ENCODE measurements at places on chromosomes 4 and X.

GRCh38 chr4:110733901-110734300 is 111.0 kb upstream of the PITX2 start:
- no peak for DNase-seq

GRCh38 chr4:772118-772517 is 53.8 kb downstream of the CPLX1 start:
- no peak for DNase-seq

DNA sequence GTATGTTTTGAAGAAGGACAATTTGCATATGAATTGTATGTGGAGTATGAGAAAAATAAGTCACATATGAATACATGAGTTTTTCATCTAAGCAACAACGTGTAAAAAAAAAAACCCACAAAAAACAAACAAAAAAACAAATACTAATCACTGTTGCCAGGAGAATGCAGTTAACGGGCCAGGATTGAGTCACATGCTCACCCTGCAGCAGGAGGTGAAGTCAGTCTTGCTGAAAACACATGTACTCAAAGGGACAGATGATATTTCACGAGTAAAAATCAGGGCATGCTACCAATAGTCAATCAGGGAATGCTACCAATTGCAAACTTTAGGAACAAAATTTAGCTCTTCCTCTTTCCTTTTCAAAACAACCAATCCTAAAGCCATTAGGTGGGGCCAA is 10.4 kb upstream of the DCLK2 start:
- DNase-seq = no peak

DNA sequence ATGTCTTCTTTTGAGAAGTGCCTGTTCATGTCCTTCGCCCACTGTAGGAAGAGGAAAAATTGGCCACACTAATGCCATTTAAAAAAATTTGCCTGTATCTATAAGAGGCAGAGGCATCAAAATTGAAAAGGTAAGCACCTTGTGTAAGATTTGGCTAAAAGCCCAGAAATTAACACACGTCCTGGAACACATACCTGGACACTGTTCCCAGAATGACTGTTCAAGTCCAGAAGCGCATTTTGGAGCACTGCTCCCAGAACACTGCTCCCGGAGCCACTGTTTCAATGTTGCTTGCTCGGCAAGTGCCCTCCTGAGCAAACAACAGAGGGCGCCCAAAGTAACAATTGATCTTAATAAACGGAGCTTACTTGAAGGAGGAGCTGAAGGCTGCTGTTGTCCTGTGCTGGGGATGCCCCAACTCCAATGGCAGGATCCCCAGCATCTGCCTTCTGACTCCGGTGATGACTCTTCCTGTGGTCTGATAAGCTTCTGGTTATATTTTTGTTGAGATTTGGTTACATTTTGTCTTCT is 1958.6 kb downstream of the C4orf33 start:
- no peak for DNase-seq

GRCh38 chrX:12804655-12805054 is 13.4 kb downstream of the PRPS2 start:
- no peak for DNase-seq

DNA sequence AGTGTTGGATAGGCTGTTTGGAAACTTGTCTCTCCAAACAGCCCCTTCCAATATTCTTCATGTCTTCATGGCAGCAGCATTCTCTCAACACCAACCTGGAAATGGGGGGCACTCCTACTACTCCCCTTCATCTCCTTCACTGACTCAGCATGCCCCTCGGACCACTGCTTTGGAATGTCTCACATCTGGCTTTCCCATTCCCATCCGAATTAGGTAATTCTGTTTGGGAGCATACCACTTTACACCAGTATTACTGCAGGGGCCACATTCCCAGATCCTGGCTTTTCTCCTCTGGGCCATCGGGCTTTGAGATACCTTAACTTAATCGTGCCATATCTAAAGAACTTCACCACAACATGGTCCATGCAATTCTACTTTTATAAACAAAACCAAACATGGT is 100.8 kb downstream of the MAML3 start:
- DNase-seq = no peak

GRCh38 chr4:6157926-6158325 is 42.4 kb downstream of the JAKMIP1 start:
- DNase-seq = no peak

- no peak for DNase-seq
These were observed 33.5 kb upstream of the REST start for GRCh38 chr4:56874166-56874565.

GRCh38 chrX:1391707-1392375 is at the start of gene SLC25A6:
SLC25A6 (minus strand) TSS chrX:1392113; CDS start chrX:1392009, 104 bp downstream.
- peak; percentile 100 for DNase-seq

- no peak for DNase-seq
These were observed 292.0 kb downstream of the CCSER1 start for GRCh38 chr4:90419124-90419711.

DNA sequence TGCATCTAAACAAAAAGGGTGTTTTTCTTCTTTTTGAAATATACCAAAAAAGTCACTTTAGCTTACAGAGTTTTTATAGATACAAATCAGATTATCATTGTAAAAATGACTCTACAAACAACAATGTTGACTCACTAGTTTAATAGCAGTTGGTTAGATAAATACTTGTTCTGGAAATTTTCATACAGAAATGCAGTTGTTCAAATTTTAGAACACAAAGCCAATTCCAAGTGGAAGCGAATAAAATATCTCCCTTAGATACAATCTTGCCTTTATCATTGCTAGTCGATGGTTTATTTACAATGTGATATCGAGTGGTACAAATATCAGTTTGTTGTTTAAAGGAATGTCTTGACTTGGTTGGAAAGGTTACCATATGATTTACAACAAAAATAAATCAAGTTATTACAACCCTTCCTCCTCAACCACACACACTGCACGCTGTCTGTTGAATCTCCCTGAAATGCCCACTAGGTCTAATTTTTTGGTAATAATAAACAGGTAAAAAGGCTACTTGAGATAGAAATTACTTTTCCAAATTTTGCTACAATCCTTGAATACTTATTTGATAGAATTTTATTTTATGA is 114.8 kb downstream of the CDS1 start:
- DNase-seq = no peak

DNA sequence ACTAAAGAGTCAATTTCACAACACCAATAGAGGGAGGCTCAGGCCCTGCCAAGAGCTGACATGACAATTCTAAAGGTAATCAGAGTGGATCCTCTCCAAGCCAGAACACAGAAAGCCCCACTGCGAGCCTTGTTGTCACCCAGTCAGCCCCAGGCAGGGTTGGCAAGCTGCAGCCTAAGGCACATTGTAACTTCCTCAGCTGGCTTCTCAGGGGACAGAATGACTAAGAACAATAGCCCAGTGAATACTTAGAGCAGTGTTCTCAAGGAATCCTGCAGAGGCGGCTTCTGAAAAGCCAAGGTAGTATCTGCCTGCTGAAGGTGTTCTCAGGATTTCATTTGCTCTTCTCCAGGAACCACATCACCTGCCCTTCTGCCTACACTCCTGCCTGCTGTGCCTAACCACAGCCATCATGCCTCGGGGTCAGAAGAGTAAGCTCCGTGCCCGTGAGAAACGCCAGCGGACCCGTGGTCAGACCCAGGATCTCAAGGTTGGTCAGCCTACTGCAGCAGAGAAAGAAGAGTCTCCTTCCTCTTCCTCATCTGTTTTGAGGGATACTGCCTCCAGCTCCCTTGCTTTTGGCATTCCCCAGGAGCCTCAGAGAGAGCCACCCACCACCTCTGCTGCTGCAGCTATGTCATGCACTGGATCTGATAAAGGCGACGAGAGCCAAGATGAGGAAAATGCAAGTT is at the start of gene MAGEB4:
Gene MAGEB4, plus strand, starts transcription at position 277 of the 692 bp plus-strand sequence. Its CDS starts 136 bp downstream, at position 413.
- no peak for DNase-seq

GRCh38 chr4:4672402-4672801 is 130.6 kb upstream of the STX18 start:
- DNase-seq = no peak

- DNase-seq = no peak
These were observed 18.8 kb upstream of the IQSEC2 start for GRCh38 chrX:53300157-53300556.

DNA sequence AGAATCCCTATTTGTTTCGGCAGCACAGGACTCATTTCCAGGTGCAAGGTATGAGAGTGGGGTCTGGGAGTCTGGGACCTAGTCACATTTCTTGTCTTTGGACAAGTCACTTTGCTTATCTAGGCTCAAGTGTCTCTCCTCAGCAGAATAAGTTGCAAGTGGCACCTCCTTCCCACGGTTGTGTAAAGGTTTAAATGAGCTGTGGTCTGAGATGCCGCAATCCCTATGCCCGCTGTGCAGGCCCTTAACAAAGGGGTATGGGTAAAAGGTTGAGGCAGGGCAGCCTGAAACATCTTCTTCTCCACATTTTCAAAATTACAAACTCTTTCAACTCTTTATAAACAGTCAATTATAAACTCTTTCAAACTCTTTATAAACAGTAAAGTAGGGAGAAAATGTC is 93.7 kb downstream of the RTL5 start:
- DNase-seq = no peak

DNA sequence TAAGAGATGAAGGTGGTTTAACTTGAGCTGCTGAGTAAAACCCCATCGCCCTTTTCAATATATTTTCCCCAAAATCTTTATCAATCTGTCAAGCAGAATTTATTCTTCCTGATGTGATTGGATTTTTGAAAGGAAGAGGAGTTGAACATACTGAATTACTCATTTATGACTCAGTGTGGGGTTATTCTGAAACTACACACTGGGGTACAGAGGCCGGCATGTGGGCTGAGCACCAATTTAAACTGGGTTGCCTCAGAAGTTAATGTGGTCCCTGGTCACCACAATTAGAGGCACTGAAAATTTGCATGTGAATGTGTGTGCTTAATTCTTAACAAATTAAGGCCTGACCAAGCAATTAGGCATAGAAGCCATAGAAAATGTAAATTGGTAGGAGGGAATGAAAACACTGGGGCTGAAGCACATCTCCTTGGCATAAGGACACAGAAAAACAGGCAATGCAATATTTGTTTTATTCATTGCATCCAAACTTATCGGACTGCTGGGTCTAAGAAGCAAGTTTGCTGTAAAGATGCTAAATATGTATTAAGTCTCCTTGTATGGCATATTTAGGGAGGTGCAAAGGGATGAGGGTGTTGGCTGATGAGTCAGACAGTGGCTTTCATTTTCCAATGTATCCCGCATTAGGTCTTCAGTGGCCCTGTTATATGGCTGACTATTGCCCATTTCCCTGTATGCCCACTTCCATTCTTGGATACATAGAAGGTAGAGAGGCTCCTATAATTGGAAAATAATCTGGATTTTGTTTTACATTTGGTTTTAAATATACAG is 170.9 kb downstream of the IL15 start:
- no peak for DNase-seq

DNA sequence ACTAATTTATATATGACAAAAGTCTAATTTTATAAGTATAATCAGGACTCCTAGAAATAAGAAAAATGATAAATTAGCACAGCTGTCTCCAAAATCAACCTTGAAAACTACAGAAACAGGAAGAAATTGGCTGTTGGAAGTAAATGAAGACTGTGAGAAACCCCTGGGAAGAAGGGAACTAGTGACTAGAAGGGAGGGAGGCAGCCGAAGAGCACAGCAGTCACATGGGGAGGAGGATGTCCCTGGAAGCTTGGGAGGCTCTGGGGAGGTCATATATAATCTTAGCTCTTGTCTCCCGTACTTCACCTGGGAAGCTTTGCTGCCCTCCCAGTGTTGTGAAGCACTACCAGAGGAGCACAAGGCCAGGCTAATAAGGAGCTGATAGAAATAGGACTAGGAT is 8.9 kb upstream of the TMA16 start:
- DNase-seq = no peak

GRCh38 chr4:76270244-76271175 is 19.0 kb downstream of the FAM47E start:
- no peak for DNase-seq

- DNase-seq = no peak
These were observed 4.3 kb downstream of the ZFX start for GRCh38 chrX:24153796-24154189.

DNA sequence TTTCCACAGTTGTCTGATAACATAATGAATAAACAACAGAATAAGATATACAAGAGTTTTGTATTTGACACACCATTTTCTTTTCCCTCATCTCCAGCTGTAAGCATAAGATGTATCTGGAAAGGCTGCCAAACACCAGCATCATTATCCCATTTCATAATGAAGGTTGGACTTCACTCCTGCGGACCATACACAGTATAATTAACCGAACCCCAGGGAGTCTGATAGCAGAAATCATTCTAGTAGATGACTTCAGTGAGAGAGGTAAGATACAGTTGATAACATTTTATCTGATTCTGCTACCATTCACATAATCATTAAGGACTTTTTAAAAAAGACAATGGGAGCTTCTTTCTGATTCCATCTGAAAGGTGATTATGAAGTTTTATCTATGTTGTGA is 535.2 kb downstream of the GALNTL6 start:
- DNase-seq = no peak

DNA sequence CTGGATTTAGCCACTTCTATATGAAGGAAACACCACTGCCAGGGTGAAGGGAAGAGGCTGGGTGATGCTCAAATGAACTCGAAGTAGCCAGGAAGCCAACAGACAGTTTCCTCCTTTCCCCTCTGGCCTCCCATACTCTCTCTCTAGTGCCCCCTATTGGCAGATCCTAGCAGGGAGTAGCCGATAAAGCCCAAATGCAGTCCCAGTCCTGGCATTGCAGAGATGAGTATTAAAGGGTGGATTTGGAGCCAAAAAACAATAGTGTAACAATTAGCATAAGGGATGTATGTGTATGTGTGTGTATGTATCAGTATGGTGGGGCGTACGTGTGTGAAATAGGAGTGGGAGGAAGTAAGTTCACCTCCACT is 213.8 kb upstream of the LDB2 start:
- DNase-seq = no peak

- DNase-seq = no peak
These were observed 83.1 kb downstream of the GUCY2F start for GRCh38 chrX:109398833-109399232.

DNA sequence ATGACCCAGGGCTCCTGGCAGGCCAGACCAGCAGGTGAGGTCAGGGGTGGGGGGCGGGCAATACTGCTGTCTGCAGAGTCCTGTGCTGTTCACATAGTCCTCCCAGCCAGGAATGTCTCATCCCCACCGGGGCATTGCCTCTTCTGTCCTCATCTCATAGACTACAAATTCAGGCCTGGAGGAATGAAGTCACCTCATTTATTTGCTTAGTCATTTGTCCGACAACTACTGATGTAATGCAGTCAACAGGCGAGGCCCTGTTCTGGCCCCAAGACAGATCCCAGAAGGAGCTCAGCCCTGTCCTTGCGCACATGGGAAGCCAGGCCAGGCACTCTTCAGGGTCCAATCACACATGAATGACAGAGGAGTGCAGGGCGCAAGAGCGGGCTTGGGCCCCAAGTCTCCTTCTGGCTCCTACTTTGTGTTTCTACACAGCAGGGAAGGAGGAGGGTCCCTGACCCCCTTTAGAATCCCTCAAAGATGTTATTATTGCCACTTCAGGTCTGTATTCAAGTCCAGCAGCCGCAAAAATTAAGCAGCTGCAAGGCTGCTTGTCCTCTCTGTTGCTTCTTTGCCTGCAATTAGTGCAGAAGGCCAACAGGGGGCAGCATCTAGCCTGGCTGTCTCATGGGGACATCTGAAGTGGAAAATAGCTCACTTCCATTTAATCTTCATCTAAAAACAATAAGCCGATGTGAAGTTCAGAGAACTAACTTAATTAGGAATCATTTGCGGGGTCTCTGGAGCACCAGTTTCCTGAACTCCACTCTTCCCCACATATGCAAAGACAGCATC is 15.2 kb upstream of the HMX1 start:
- no peak for DNase-seq

Measured in liver (tissue), 10 donors.